ENCODE measurements at places on chromosomes 6 and 20. TPM values are rescaled to one million over a fixed set of nuclear protein-coding genes. Genes with fewer than 3 reads are reported as not detected.

Gene TFEB
- 1.3 TPM for total RNA-seq

Gene ADGRG6
- 78.9 TPM for total RNA-seq

Gene CD93
- 0.44 TPM for total RNA-seq

DNA sequence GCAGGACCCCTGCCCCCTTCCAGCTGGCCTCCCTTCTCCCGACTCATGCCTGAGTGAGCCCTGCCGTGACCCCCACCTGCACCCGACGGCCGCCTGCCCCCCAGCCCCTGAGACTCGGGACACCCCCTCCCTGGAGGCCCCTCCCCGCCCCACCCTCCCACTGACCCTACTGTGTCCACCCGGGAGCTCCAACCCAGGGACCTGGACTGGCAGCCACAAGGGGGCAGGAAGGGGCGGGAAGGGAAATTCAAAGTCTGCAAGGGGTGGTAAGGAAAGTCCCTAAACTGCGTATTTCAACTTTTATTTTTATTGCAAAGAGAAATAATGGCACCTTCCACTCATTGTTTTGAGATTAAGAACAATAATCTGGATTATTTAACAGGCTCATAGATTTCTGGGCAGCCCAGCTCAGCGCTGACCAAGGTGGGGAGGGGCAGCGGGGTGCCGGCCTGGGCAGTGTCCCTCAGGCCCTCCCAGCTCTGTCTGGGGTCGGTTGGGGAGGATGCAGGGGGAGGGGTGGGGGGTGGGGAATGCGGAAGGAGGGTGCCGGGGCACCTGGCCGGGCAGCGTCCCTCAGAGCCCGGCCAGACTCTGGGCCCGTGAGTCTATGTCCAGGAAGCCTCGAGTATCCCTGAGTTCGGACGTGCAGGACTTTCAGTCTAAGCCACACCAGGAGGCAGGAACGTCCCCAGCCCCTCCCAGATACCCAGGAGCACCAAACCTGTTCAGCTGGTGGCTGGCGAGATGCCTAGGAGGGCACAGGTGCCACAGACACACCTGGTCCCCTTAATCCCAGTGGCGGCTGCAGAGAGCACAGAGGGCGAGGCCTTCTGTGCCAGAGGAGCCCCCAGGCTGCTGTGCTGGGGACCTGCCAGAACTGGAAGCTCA, 1.3 kb upstream of the PTK6 start:
- no peak overlapping the region for H3K27ac ChIP-seq
- H3K4me1 ChIP-seq, result peaks cover 3% of the 10 kb centered on the region
- no peaks in the 10 kb centered on the region for H3K36me3 ChIP-seq
- no peaks in the 10 kb centered on the region for H3K27me3 ChIP-seq
- H3K4me3 ChIP-seq, result no peak overlapping the region
- no peak for DNase-seq

GRCh38 chr6:107532706-107533105, 42.8 kb downstream of the SOBP start:
- H3K27ac ChIP-seq, result no peak overlapping the region
- H3K36me3 ChIP-seq, result peaks cover 3% of the 10 kb centered on the region

DNA sequence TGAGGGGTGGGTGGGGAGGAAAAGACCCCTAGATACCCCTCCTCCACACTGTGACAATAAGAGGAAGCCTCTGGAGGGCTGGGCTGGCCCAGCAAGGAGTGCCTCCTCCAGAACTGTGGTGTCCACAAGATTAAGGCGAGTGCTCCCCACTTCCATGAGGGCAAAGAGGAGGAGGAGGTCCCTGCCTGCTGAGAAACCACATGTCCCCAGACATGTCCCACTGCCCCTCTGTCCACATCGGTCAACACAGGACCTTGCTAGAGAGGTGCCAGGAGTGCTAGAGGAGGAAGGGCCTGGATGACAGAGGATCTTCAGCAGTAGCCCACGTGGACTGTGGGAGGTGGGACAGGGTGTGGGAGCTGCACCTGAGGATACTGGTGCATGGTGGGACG, 3.1 kb downstream of the RAET1G start:
- no peak overlapping the region for H3K27ac ChIP-seq
- H3K4me3 ChIP-seq, result peak overlapping the region; percentile 18
- H3K27me3 ChIP-seq, result peaks cover 67% of the 10 kb centered on the region
- H3K36me3 ChIP-seq, result no peaks in the 10 kb centered on the region
- H3K4me1 ChIP-seq, result peaks cover 14% of the 10 kb centered on the region

DNA sequence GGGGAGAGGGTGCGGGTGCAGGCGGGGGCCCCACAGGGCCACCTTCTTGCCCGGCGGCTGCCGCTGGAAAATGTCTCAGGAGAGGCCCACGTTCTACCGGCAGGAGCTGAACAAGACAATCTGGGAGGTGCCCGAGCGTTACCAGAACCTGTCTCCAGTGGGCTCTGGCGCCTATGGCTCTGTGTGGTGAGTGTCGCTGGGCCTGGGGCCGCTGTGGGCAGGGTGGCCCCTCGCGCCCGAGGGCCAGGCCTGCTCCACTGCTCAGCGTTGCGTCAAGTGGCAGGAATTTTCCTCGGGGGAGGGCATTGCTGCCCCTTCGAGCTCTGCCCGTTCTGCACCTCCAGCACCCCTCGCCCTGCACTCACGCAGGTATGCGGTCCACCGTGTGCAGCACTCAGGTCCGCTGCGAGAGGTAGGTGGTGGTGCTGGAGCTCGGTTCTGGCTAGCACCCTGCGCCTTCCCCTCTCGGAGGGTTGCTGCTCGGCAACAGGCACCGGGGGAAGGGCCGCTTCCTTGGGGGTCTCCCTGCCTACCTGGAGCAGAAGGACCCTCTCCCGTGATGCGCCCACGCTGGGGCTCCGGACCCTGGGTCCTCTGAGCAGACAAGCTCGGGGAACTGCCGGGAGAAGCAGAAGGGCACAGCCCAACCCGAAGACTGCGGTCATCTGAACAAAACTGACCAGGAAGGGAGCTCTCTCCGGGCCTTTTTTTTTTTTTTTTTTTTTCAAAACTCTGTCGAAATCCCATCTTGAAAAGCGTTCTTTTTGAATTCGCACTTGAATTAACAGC, 674 bp downstream of the MAPK14 start:
- peaks cover 39% of the 10 kb centered on the region for H3K4me1 ChIP-seq
- peaks cover 28% of the 10 kb centered on the region for H3K27me3 ChIP-seq
- peak; percentile 25 for DNase-seq
- peak overlapping the region; percentile 81 for H3K27ac ChIP-seq

All from neural crest cell (in vitro differentiated cells).